ENCODE measurements at places on chromosomes 12 and 14.

GRCh38 chr14:87079416-87079815 is 913.6 kb downstream of the GALC start:
- DNase-seq = no peak

DNA sequence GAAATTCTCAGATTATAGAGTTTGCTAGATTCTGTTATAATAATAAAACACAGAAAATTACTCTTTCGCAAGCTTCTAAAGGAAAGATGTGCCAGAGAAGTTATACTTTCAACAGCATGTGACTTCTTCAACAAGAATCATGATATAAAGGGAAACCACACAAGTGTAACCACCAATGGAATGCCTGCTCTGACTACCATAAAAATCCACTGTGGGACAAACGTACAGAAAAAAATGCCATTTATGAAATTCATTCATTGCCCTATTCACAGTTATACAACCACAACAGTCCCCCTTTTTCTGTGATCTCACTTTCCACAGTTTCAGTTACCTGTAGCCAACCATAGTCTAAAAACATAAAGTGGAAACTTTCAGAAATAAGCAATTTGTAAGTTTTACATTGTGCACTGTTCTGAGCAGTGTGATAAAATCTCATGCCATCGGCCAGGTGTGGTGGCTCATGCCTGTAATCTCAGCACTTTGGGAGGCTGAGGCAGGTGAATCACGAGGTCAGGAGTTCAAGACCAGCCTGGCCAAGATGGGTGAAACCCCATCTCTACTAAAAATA is 3.2 kb downstream of the CATSPERB start:
- DNase-seq = no peak

GRCh38 chr12:127579446-127579845 is 687.5 kb upstream of the TMEM132C start:
- DNase-seq = no peak

DNA sequence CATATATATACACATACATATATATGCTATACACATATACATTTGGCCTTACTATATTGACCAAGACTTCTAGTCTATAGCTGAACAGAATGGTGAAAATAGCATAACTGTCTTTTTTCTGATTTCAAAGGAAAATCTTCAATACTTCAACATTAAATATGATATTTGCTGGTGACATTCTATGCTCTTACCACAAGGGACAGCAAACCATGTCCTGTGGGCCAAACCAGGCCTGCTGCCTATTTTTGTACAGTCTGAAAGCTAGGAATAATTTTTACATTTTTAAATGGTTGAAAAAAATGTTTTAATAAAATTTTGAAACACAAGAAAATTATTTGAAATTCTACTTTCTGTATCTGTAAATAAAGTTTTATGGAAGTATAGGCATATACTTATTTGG is 63.6 kb downstream of the EML5 start:
- DNase-seq = no peak

DNA sequence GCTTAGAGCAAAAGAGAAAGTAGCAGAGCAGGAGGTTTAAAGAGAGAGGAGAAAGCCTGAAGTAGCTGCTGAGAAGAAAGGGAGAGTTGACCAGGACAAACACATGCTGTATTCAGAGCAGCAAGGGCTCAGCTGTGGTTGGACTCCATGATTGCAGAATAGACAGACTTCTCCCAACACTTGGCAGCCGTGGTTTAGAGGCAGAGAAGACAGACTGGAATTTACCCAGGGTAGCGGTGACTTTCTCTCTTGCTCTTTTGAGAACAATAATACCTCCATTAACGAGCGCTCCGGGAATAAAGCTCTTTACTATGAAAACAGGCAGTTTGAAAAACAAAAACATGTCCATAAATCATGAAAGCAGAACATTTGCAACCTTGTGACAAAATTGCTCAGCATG is 21.4 kb upstream of the IGF1 start:
- DNase-seq = no peak

GRCh38 chr14:35369701-35370191 is 34.8 kb downstream of the NFKBIA start:
- DNase-seq = no peak

GRCh38 chr14:75454963-75455546 is 27.2 kb downstream of the JDP2 start:
- no peak for DNase-seq

- no peak for DNase-seq
These were observed 169.8 kb downstream of the BTG1 start for GRCh38 chr12:91975891-91976290.

GRCh38 chr14:68657300-68658028 is 135.4 kb downstream of the ZFP36L1 start:
- DNase-seq = no peak

DNA sequence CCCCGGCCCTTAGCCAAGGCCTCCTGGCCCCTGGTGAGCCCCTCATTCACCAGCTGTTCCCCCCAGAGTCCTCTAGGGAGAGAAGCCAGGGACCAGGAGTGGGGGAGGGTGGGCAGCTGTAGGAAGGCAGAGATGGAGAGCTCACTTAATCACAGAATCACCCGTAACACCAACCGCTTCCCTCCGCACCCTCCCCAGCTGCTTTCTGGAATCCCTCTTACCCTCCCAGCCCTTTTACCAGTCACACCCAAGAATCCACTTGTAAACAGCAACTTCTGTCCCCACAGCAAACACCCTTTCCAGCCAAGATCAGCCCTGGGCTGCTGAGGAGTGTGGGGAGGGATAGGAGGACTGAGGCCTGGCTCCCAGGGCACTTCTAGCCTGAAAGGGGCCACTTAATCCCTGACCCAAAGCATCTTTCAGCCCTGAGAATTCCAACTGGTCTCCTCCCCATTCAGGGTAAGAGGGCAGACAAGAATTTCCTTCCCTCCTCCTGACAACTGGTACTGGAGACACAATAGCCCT is 18.8 kb downstream of the NCKAP5L start:
- no peak for DNase-seq

GRCh38 chr12:128871516-128871892 is 18.2 kb downstream of the GLT1D1 start:
- DNase-seq = no peak

DNA sequence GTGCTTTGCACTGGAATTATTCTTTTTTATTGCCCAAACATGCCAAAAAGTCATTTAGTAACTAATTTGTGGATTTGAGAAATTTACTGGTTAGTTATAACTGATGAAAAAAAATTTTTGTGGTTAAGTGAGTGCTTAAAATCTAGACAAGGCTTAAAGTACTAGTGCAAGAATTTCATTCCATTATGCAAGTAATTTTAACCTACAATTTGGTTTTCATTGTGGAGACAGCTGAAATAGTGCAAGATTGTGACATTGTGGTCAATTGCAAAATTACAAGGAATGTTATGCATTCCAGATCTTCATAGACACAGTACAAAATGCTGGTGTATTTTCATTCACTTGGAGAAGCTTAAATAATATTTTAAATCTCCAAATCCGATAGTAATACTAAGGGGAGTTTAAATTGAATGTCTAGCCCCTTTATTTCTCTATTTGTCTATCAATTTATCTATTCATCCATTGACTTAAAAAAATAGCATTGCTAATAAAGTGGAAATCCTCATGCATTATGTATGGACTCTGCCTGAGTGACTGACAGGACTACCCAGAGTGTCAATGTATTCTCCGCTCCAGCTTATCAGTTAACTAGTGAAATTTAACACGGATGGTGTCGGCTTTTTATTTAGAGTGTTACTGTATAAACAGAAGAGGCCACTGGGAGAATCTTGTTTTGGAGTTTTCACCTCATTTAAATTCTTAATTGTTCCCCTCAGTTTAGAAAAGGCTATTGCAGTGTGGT is 125.9 kb downstream of the ALX1 start:
- no peak for DNase-seq

DNA sequence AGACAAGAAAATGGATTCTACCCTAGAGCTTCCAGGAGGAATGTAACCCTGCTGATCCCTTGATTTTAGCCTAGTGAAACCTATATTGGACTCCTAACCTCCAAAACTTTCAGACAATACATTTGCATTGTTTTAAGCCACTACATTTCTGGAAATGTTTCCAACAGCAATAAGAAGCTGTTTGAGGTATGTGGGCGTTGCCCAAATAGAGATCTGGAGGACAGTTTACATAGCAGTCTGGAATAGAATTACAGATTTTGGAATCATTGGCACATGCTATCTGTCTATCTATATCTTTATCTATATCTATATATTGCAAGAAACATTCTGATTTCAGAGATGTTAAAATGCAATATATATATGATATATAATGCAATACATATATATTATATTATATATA is 42.4 kb upstream of the EGLN3 start:
- DNase-seq = no peak

- no peak for DNase-seq
These were observed 59.5 kb upstream of the CHGA start for GRCh38 chr14:92863286-92864080.

- no peak for DNase-seq
These were observed 451.9 kb upstream of the NOVA1 start for GRCh38 chr14:27049701-27050100.

DNA sequence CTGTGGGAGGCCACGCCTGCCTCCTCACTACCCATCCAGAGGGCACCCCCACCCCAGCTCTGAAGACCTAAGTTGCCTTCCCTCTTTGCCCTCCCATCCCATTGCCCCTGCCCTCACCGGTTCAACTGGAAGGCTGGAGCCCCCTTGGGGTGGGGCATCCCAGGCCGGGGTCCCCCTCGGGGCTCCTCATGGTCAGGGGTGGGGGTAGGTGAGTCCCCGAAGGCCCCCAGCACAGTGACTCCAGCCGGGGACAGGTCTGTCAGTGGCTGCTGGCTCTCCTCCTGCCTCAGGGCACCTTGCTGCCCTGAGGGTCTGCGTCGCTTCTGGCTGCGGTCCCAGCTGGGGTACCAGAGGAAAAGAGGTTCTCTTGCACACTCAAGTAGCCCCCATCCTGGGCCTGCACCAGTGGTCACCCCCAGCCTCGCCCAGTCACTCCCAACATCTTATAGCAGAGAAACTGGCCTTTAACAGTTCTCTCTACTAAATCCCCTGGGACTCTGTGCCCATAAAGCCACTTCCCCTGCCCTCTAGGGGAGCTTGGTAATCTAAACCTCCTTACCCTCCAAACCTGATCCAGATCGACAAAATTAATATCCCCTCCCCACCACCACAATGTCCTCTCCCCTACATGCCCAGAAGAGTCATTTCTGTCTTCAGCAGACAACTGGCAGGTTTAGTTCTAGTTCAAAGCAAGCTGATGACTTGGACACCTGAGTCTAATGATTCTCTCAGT is 5.1 kb downstream of the PIANP start:
- DNase-seq = no peak

GRCh38 chr12:64178122-64178521 is 44.0 kb downstream of the KICS2 start:
- DNase-seq = no peak

GRCh38 chr12:59085690-59086089 is 165.4 kb upstream of the LRIG3 start:
- no peak for DNase-seq

GRCh38 chr12:42010257-42010656 is 134.4 kb downstream of the GXYLT1 start:
- no peak for DNase-seq

DNA sequence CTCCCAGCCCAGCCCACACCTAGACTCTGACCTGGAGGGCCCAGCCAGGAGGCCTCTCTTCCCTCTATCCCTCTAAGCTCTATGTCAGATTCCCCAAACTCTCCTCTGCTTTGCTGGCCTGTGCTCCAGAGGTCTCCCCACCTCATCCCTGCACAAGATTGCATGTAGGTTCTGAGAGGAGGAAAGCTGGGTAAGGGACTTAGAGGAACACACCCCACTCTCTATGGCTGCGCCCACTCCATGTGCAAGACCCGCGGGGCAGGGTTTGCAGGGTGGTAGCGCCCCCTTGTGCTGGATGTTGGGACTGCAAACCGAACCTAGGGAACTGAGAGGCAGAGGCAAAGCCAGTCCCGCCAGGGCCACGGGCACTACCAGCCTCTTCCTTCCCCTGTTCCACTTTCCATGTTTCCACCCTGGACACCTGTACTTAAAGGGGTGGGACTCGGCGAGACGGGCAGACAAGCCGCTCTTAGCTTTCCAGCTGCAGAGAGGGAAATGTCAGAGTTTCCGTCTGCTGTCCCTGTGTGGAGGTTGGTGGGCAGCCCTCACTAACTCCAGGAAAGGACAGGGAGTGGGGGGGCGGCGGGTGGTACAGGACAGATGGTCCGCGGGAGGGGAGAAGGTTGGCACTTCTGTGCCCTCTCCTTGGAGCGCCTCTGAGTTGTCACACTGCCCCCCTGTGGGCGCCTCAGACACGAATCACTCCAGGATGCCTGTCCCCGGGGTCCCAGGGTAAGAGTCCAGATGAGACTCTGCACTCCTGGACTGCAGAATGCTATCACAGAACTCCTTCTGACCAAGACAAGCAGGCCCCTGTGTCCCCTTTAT is 16.8 kb downstream of the MMP14 start:
- peak; percentile 95 for DNase-seq

GRCh38 chr12:53105256-53105655 is 2.0 kb downstream of the SOAT2 start:
- no peak for DNase-seq

DNA sequence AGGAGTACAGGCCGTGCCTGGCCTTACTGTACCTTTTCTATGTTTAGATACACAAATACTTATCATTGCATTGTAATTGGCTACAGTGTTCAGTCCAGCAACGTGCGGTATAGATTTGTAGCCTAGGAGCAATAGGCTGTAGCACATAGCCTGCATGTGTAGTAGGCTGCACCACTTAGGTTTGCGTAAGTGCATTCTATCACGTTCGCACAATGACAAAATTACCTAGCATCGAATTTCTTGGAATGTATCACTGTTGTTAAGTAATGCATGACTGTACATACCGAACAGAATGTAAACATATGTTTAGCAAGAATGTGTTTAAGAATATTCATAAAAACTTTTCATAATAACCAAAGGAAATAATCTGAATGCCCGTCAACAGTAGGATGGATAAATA is 31.9 kb downstream of the VRTN start:
- DNase-seq = no peak

DNA sequence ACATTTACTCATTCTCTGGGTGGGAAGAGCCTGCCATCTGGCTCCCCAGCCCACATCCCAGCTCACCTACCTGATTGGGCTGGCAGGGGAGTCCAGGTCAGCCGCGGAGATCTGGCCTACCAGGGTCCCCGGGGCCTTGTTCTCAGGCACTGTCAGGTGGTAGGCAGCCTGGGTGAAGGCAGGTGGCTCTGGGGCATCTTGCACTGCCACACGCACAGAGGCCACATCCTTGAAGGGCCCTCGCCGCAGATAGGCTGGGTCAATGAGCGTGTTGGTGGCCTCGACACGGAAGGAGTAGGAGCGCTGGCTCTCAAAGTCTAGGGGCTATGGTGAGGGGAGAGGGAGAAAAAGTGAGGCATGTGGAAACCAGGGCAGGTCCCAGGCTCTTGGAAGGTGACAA is 3.9 kb downstream of the CDH24 start:
- DNase-seq = no peak
